ENCODE measurements at places on chromosomes 4 and X.

DNA sequence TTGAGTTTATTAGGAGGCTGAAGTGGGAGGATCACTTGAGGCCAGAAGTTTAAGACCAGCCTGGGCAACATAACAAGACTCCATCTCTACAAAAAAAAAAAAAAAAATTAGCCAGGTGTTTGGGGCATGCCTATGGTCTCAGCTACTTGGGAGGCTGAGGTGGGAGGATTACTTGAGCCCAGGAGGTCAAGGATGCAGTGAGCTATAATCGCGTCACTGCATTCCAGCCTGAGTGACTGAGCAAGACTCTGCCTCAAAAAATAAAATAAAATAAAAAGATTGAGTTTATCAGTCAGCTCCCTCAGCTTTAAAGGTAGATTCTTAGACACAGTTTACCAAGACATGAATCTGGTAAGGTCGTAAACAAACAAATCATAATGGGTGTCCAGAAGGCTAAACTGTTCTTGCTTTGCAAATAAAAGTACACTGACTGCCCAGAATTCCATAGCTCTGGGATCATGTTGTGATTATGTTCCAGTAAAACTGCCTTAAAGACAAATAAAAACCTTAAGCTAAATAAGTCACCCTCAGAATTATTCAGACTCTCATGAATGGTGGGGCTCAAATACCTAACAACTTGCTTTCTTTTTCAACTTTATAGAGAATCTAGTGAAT, 18.7 kb downstream of the APOO start:
- no peak for DNase-seq

GRCh38 chr4:7148337-7148736, 44.0 kb upstream of the SORCS2 start:
- no peak for DNase-seq

- no peak for DNase-seq
Measured at GRCh38 chr4:95296052-95296451, 252.7 kb downstream of the UNC5C start.

- no peak for DNase-seq
Measured at GRCh38 chrX:12987340-12987739, 12.4 kb downstream of the TMSB4X start.

GRCh38 chrX:8672176-8672575, 59.8 kb downstream of the ANOS1 start:
- DNase-seq: no peak

DNA sequence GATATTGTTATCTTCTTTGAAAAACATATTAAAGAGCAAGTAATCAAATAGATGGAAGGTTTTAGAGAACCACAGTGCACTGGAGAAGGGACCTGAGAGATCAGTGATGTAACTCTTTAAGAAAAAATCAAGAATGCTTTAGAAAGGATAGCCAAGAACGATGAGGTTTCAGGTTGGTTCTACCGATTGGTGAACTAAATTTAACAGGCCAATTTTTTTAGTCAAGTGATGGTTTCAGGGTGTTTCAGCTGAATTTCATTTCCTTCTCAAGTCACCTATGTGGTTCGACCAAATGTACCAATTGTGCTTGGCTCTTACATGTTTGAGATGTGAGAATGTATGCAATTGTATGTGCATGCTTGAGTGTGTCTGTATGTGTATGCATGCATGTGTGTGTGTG, 26.5 kb downstream of the HS3ST1 start:
- no peak for DNase-seq

- no peak for DNase-seq
Measured at GRCh38 chr4:112288455-112288854, 2.8 kb upstream of the TIFA start.

GRCh38 chr4:17276776-17277175, 235.1 kb downstream of the QDPR start:
- DNase-seq: no peak

DNA sequence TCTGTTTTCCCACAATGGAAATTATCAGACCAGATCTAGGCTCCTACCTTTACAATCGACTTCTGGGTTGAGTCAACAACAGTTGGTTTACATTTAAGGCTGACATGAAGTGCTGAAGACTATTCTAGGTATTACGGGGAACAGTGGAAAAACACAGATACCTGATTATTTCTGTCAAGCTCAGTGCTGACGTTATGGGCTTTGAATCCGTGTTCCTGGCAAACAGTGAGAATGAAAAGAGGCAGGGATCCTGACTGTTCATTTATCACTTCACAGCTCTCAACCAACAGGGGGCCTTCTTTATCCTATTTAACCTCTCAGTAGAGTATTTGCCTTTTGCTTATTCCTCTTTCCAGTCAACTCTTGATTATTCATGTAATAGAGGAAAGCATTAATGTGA, 43.1 kb downstream of the TMEM164 start:
- no peak for DNase-seq

GRCh38 chrX:153884136-153884535, 1.8 kb downstream of the L1CAM start:
- DNase-seq: no peak

DNA sequence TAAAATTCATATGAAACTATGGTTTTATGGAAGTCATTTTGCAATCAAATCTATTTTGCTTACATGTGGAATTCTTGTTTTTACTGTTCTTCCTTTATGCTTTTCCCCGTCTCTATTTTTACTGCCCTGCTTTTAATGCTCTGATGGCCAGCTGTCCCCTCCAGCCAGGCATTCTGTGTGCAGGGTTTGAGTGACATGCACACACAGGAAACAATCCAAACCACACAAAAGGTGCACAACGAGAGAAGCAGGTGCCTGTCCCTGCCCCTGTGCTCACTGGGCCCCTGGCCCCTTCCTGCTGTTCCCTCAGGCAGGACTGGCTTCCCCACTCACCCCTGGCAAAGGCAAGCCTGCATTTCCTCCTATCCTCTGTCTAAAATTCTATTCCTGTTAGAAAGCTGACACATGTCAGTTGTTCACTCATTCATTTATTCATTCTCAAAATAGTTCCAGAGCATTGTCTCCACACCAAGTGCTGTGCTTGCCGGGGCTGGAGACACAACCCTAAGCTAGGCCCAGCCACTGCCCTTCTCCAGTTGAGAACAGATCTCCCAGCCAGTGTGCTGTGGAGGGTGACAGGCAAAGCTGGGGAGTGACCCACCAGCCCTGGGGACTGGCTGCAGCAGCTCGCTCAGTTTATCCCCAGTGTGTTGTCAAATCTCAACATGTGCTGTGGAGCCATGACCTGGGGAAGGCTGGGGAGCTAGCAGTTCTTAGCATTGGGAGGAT, 346.3 kb downstream of the FBXW7 start:
- peak; percentile 32 for DNase-seq

- DNase-seq: no peak
Measured at GRCh38 chrX:67784712-67785111, 240.9 kb downstream of the AR start.

DNA sequence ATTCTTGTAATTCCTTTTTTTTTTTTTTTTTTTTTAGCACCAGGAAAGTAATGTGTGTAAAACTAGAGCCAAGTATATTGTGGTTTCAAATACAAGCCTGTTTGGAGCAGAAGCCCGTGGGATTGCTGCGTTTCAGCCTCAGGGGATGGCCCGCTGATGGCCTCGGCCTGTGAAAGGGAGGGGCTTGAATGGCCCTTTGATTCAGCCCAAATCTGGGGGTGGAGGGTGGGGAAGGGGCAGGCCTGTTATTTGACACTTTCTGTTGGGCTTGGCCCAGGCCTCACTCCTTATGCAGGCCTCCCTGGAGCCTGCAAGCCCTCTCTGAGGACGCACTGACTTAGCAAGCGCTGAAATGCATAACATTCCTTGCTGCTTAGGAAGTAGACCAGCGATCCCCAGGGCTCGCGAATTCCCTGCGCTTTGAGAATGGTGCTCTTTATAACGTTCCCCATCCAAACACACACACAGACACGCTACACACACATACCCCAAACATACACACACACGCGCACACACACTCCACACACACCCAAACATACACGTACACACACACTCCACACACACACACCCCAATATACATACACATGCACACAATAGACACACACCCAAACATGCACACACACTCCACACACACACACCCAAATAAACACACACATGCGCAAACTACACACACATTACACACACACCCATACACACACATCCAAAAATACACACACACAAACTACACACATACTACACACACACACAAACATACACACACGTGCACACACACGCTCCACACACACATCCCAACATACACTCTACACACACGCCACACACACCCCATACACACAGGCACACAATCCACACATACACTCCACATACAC, 29.6 kb downstream of the TLR10 start:
- DNase-seq: no peak

GRCh38 chrX:43552703-43553102, 103.4 kb upstream of the MAOA start:
- DNase-seq: no peak

- DNase-seq: no peak
Measured at GRCh38 chrX:76643590-76643989, 216.1 kb downstream of the MAGEE1 start.

DNA sequence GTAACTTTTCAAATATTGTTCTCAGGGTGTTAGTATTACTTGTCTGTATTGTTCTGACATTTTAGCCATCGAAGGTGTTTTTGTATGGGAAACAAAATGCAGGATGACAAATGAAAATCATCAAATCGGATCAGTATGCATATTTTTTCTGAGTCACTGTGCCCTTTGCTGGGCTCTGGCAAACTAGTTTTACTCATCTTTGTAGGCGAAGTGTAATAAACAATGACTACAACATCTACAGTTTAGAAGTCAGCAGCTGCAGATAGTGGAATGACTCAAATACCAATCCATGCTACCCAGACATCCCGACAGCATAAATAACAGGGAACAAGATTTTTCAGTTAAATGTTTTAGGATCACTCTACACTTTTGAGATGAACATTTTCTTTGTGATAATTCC, 557.3 kb upstream of the TENM3 start:
- DNase-seq: no peak

- DNase-seq: no peak
Measured at GRCh38 chrX:9855561-9856283, 69.5 kb downstream of the SHROOM2 start.

DNA sequence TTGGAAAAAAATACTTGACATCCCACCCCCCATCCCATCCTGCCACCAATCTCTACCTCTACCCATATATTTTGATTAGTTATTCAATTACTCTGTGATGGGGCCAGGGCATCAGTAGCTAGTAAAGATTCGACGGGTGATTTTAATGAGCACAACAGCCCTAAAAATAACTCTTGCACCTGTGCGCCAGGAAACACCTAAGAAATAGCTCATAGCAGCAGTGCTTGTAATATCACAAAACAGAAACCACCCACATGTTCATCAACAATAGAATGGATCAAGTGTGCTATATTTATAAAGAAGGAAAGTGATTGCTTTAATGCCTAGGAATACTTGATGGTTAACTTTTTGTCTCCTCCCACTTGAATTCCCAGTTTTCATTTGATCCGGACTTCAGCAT, 225.6 kb upstream of the LCORL start:
- no peak for DNase-seq

DNA sequence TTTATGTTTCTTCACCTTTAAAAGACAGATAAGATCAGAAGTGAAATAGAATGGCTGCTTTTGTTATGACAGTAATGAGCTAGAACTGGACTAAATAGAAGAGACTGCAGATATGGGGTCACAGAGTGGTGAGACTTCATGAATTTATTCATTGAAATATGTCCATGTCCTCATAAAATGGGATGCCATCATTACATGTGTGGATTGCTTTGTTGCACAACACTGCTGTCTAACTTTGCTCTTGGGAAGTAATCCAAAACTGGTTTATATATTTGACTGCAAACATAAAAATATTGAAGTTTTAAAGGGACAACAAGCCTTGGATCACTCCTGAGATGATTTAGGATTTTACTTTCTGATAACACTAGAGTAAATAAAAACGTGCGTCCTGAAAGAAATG, 209.2 kb upstream of the FAT4 start:
- DNase-seq: no peak

DNA sequence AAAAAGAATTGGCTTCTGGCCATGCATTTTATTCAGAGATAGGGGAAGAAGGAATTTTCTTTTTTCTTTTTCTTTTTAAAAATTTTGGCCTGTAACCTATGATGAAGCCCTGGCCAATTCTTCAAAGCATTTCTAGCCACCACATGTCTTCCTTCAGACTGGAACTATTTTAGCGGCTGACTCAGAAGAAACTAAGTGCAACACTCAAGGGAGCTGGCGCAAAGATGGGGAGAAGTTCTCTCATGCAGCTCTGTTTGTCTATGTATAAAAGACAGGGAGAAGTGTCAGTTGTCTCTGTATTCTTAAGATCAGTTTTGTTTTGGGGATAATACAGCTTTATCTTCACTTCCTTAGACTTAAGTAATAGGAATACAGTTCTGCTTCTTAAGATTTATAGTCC, 46.1 kb downstream of the MBNL3 start:
- no peak for DNase-seq

DNA sequence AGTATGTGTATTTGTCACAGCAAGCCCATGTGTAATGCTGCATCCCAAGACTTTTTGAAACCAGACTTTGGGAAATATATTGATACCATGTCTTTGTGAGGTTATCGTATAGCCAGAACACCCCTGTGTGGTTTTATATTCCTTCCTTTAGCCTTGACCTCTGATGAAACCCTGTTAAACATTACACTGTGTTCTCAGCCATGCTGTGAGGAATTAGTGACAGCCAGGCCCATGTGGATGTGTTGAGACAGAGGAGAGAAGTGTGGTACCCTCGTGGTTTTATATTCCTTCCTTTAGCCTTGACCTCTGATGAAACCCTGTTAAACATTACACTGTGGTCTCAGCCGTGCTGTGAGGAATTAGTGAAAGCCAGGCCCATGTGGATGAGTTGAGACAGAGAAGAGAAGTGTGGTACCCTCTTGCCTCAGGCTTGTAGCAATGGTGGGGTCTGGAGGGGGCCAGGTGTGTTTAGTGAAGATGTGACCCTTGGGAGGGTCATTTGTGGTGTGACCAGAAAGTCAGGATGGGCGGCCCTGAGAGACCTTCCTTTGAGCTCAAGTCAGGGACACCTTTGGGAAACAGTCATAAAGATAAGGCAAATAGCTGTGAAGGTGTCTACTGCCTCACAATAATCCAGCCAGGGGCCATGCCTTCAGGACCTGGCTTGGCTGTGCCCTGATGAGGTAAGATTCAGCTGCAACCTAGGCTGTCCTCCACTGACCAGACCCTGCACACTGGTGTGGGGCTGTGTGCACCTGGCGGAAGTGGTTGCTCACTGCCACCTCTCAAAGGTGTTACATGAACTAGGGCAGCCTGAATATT, 110.0 kb downstream of the IRF2 start:
- DNase-seq: no peak
